ENCODE measurements at places on chromosomes 11 and 22. TPM values are rescaled to one million over a fixed set of nuclear protein-coding genes. Genes with fewer than 3 reads are reported as not detected.

The ENTHD1 gene
- polyA plus RNA-seq = not detected

GRCh38 chr22:46096706-46097230 lies 53.6 kb upstream of the PPARA start:
- DNase-seq = no peak

The CARD16 gene
- polyA plus RNA-seq = 4.7 TPM

The MS4A12 gene
- polyA plus RNA-seq = not detected

The FGF3 gene
- not detected for polyA plus RNA-seq

GRCh38 chr22:44221710-44222475 lies 41.2 kb downstream of the PARVG start:
- DNase-seq = no peak
